Central memory CD4-positive, alpha-beta T cell (primary cell): ENCODE measurements at places on chromosomes 12 and 14.

- DNase-seq, result no peak
Observed at GRCh38 chr12:49733219-49734017, 7.9 kb upstream of the TMBIM6 start.

DNA sequence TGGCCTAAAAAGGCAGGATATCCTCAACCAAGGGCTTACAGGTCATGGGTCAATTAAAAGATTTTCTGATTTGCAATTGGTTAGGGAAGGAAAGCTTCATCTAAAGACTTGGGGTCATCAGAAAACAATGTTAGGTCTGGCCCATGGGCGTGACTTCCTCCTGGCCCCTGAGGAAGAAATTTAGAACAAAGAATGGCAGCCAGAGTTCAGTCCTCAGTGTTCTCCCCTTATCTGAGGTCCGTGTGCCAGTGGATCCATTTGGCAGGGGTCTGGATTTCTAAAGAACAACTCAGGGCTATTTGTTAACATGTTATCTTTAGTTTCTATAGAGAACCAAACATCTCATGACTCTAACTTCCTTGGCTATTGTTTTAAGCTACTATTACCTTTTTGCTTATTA, 27.8 kb upstream of the NFYB start:
- no peak for DNase-seq

DNA sequence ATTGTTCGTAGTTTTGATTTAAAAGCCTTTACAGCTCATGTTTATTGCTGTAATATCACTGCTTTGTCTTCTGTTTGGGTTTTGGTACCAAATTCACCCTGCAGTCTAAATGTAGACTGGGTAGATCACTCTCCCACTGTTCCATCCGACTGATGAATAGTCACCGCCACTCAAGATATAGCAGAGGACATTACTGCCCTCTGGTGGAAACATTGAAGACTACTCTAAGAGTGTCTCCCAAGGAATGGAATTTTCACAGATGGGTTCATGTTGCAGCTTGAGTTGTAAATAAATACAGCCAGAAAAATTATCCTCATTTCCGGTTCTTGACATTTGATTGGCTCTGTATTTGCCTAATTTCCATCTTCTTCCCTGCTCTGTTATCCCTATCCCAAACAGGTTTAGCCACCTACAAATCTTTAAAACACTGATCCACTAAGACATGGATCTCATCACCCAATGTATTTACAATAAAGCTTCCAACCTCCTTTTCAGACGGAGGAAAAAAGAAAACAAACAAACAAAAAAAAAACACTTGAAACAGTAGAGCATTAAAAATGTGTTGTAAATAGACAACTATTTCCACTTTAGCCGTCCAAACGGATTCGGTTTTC, 198.3 kb upstream of the CPNE8 start:
- peak; percentile 27 for DNase-seq

- DNase-seq, result no peak
Observed at GRCh38 chr14:32312010-32312331, 17.1 kb upstream of the AKAP6 start.

DNA sequence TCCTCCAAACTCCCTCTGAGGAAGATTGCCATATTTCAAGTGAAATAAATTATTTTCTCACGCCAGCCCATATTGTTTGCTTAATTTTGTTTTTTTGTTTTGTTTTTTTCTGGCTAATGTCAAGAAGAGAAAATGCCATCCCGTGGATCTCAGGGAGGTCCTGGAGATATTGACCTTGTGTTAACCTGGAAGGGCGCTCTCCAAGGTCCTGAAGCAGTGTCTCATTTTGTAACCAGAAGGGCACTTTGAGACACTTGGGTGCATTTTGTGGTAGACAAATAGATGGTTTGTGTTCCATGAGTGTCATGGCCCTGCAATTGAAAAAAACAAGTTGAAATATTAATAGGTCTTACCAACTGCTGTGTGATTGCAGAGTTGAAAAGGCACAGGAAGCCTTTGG, 268.9 kb downstream of the SUDS3 start:
- no peak for DNase-seq

DNA sequence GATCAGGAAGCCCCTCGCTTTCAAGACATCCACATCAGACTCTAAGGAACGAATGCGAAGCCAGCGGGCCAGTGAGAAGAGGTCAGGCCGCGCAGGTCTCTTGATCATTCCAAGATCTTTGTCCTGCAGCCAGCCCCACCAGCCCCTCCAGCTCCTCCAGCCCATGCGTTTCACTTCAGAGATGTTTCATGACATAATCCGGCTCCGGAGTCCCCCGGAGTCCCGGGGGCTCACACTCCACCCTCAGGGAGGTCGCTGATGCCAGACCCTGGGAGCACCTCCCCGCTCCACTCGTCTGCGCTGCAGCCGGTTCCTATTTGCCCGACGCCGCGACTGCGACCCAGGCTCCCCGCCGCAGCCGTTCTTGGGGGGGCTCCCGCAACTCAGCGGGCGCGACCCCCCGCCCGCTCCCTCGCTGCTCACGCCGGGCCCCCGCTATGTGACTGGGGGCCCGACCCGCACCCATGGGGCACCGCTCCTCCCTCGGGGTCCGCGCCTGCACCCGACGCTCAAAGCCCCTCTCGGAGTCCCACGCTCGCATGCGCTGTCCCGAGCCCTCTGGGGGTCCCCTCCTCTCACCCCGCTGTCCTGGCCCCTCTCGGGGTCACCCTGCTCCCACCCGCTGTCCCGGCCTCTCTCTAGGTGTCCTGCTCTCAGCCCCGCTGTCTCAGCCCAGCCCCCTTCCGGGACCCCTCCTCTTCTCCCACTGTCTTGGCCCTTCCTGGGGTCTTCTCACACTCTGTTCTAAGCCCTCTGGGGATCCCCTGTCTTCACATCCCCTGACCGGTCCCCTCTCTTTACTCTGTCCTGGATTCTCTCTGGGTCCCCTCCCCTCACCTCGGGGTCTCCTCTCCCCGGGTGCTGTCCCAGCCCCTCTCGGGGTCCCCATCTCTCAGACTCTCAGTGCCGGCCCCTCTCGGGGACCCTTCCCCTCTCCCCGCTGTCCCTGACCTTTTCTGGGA, 1.1 kb downstream of the TAOK3 start:
- DNase-seq, result no peak
